ENCODE measurements at places on chromosomes 5 and 9.

GRCh38 chr5:114120166-114120565 lies 241.7 kb upstream of the KCNN2 start:
- no peak for DNase-seq

DNA sequence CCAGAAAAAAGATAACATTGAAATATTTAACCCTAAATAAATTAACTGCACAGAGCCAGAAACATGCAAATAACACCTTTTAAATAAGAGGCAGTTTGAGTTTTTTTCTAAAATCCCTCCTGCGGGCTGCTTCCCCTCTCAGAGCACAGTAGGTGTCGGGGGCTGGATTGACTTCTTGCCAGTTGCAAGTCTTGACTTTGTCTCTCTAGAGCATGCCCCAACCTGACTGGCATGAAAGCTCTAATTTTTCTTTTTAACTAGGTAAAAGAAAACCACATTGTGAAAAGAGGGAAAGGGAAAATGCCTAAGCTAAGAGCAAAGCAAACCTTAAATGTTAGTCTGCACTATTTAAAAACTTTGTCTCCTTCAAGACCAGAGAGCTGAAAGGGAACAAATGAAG lies 46.4 kb upstream of the DNAH5 start:
- DNase-seq, result no peak

- DNase-seq, result no peak
These were observed 31.6 kb downstream of the DAB2IP start for GRCh38 chr9:121682926-121683515.

DNA sequence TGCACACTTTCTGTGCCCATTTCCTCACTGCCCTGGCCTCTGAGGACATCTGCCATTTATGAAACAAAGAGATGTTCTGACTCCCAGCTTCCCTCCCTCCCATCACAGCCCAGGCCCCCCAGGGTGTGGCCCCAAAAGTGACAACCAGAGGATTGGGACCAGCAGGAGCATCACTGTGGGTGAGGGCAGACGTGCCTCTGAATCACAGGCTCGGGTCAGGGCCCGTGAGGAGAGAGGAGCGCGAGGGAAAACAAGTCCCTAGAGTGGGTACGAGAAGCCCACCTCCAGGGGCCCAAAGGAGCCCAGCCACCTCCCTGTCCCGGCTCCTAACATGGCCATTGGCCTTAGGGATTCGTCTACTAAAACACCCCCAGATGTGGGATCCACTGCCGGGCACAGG lies 138.0 kb upstream of the FSTL4 start:
- DNase-seq, result no peak

- DNase-seq, result no peak
These were observed 136.6 kb downstream of the GNA14 start for GRCh38 chr9:77511525-77511924.

- DNase-seq, result no peak
These were observed 138.9 kb downstream of the RGS3 start for GRCh38 chr9:113602126-113603047.

DNA sequence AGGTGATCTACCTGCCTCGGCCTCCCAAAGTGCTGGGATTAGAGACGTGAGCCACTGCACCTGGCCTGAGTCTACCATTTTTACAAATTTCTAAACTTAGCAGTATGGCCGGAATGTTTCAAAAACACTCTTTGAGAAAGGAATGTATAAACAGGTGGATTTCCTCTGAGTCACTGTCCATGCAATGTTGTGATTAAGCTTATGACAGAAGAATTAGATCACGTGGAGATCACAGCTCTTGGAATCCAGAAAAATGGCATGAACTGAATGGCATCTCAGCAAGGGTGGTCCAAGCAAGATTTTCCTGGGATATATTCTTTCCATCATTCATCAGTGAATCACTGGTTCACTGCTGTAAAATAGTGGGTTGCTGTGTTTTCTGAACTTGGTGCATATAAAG lies 865.0 kb downstream of the PTPRD start:
- DNase-seq, result no peak

DNA sequence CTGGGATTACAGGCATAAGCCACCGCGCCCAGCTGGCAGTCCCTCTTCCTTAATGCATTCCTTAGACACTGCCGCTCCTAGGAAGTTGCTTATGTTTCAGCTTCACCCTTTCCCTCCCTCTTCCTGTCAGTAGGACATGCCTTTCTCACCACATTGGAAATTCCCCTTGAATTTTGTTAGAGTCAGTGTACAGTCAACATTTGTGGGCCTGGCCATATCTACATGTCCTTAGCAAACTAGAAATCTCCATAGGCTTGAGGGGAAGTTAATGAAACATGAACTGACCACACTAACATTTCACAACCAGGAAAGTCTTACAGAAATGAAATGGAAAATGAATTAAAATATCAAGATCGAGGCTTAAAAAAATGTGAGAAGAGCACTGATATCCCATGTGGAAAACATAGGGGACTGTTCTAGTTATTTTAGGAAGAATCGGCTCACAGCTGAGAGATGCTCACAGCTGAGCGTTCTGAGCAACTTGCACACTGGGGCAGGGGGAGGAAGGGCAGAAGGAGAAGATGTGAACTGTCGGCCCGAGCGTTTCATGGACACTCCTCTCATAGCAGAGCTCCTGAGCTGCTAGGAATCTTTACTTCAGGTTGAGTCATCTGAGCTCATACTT lies 21.1 kb upstream of the LVRN start:
- DNase-seq, result no peak

DNA sequence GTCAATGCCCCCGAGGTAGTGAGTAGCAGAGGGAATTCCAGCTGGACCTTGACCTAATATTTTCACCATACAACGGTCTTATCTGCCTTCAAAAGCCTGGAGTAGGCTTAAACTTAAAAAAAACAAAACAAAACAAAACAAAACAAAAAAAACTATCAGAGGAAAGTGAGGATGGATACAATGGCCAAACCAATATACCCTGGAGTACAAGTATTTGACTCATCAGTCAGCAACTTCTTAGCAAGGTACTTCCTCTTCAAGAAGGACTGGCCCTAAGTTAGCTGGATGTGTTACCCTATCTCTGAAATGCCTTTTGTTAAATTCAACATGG lies 160.6 kb upstream of the GNA14 start:
- no peak for DNase-seq

- no peak for DNase-seq
These were observed 80.5 kb downstream of the SLC1A3 start for GRCh38 chr5:36686881-36687280.
